ENCODE measurements at places on chromosomes 4 and X. TPM values are rescaled to one million over a fixed set of nuclear protein-coding genes. Genes with fewer than 3 reads are reported as not detected.

Gene APLN
- total RNA-seq: 2.4 TPM

Gene ARHGAP6
- not detected for total RNA-seq

Gene PASD1
- total RNA-seq: not detected

Gene STARD8
- 0.86 TPM for total RNA-seq

Gene SLITRK2
- total RNA-seq: not detected

Gene GAGE13
- total RNA-seq: not detected

Gene NAT8L
- 0.14 TPM for total RNA-seq

Gene PNMA6F
- total RNA-seq: not detected

Gene L1CAM
- total RNA-seq: 4.5 TPM

Gene INTS12
- 20.3 TPM for total RNA-seq

Gene KIAA1210
- not detected for total RNA-seq

Gene NELFA
- total RNA-seq: 41.9 TPM

Gene EMCN
- not detected for total RNA-seq

Gene GC
- not detected for total RNA-seq

Gene MTTP
- 0.43 TPM for total RNA-seq

Gene F8A1
- total RNA-seq: 47.9 TPM

Gene TBX22
- total RNA-seq: not detected

Gene F8A3
- 11.9 TPM for total RNA-seq

Gene TRIM75
- not detected for total RNA-seq

Gene DUX4
- total RNA-seq: not detected

Gene VCX
- not detected for total RNA-seq

Gene BEX5
- total RNA-seq: 2.6 TPM

Gene FREM3
- total RNA-seq: not detected

Gene RIBC1
- total RNA-seq: 1.2 TPM

Gene POU3F4
- not detected for total RNA-seq

Gene SPANXB1
- total RNA-seq: not detected

Gene WAS
- total RNA-seq: 146 TPM

Gene ADH1A
- not detected for total RNA-seq

Gene TMPRSS11D
- total RNA-seq: not detected

Gene RTL3
- not detected for total RNA-seq

Gene SYTL5
- total RNA-seq: not detected

Gene SGMS2
- not detected for total RNA-seq

Gene PROM1
- not detected for total RNA-seq
